H7 (cell line): ENCODE measurements at places on chromosomes 6 and 20.

DNA sequence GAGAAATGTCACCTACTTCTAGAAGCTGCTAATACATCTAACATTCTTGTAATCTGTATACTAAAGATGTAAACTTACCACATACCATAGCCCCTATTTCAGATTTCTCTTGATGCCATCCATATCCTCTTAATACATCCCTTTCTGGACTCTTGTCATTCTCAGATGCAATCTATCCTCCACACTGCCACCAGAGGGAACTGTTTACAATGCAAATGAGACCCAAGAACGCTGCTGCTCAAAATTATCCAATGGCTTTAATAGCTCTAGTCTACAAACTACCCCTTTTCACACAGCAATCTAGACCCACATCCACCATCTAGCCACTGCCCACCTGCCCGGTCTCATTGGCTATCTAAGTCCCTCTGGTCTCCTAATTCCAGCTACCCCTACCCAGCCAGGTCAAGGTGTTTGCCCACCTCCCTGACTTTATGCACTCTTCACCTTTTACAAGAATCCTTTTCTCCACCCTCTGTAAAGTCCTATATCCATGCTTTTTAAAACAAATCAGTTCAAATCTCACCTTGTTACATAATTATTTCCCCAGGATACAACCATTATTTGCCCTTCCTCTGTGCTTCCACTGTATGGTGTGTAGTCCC is 14.8 kb downstream of the FAXC start:
- peak; percentile 25 for DNase-seq

GRCh38 chr20:5480824-5481600 is 164.3 kb upstream of the PROKR2 start:
- DNase-seq, result no peak

GRCh38 chr6:27668442-27669294 is 195.8 kb upstream of the ZNF184 start:
- DNase-seq, result peak; percentile 80

- no peak for DNase-seq
Observed at GRCh38 chr6:163384510-163384909, 30.0 kb upstream of the QKI start.

DNA sequence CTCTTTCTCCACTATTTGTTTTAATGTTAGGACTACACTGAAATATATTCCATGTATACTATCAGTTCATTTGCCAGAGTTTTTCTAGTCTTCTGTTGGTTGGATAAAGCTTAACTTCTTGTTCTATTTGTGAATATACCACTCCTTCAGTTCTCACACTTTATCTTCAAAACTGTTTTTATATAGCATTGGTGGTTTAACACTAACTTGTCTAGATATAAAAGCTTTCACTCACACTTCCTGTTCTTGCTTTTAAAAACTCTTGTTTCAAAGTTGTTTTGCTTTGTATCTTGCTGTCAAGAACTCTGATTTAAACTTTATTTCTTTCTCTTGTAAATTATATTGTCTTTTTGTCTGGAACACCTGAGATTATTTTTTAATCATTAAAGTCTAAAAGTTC is 226.8 kb upstream of the TENT5A start:
- DNase-seq, result no peak

- DNase-seq, result peak; percentile 53
Observed at GRCh38 chr6:34515473-34516387, 40.4 kb downstream of the SPDEF start.

DNA sequence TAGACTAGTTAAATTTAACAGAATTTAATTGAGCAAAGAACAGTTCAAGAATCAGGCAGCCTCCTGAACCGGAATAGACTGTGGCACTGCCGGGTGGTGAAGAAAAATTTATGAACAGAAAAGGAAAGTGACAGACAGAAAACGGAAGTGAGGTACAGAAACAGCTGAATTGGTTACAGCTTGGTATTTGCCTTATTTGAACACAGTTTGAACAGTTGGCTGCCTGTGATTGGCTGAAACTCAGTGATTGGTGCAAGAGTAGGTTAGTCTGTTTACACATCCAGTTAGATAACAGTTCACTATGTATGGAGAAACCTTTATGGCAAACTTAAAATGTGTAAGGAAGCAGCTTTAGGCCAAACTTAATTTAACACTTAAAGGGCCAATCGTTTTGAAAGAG is 116.0 kb upstream of the CITED2 start:
- DNase-seq, result no peak

- DNase-seq, result no peak
Observed at GRCh38 chr20:34566978-34567891, 8.7 kb downstream of the MAP1LC3A start.

- DNase-seq, result no peak
Observed at GRCh38 chr6:3286641-3287171, 28.0 kb downstream of the PSMG4 start.

- no peak for DNase-seq
Observed at GRCh38 chr6:54234539-54234938, 73.7 kb upstream of the TINAG start.

DNA sequence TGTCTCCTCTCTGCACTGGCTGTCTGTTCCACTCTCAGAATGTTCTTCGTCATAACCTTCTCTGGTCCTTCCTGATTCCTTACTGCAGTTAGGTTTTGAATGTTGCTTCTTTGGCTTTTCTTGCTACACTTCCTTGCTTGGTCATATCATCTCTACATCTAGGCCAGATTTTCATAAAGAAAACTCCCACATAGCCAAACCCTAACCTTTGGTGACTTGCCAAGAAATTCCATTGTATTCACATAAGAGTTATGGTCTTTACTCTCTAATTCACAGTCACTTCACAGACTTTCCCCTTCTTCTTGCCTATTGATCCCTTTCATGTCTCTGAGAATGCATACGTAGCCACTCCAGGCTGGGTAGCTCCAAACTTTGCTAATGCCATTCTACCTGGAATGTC is 41.9 kb upstream of the SIM1 start:
- DNase-seq, result no peak

- DNase-seq, result no peak
Observed at GRCh38 chr6:40848038-40848437, 191.0 kb downstream of the UNC5CL start.

DNA sequence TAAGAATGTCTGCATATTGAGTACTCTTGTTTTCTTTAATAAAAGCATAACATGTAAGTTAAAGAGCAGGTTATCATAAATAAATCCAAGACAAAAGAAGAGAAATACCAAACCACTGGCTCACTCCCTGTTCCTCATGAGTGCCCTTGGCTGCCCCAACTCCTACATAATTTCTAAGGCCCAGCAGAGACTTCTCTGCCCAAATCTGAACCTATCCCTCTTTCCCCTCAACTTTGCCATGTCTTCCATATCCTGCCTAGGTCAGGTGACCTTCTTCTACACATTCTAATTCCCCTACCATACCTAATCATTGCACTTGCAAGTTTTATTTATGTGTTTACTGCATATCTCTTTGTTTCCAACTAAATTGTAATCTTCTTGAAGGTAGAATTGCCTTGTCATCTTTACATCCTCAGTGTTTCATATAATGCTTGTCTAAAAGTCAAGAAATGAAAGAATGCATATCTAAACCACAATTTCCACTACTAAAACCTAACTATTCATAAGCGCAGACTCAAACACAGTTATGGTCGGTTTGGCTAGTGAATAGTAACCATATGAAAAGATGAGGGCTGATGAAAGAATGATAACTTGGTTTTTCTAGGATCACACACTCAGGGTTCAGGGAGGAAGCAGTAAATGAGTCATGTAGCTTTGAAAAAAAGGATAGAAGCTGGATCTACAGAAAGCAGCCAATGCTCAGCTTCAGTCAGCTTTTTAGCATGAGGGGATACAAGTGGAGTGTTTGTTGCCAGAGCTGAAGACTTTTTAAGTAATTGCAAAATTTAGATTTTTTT is 53.3 kb upstream of the EYA4 start:
- DNase-seq, result no peak

GRCh38 chr6:113820761-113821160 is 36.4 kb upstream of the MARCKS start:
- no peak for DNase-seq

DNA sequence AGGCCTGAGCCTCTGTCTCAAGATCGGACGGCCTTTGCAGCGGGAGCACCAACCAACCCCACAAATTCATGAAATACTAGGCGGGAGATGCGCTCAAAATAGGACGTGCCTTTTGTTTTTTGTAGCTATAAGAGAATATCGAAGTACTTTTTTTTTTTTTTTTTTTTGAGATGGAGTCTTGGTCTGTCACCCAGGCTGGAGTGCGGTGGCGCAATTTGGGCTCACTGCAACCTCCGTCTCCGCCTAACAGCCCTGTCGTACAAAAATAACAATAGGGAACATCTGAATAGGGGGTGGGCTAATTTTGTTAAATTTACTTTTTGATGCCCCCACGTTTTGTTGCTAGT is 5.9 kb upstream of the TUBB2A start:
- no peak for DNase-seq

GRCh38 chr6:108766419-108766818 is 81.8 kb upstream of the ARMC2 start:
- no peak for DNase-seq

DNA sequence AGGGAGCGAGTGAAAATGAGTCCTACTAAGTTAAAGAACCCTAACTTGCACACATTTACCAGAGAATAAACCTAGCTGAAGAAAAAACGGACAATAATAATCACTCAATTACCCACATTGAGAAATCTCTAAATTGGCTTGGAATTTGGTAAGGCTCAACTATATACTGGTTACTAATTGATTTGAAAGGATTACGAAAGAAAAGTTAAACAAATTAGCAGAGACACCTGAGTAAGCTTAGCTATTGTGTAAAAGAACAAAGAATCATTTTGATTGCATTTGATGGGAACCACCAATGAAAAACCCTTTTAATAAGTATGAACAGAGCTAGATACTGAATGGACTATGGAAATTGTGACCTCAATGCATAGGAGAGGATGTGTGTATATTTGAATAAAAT is 118.6 kb upstream of the ADGRF1 start:
- DNase-seq, result no peak

GRCh38 chr20:64069209-64069613 is 6.2 kb downstream of the TCEA2 start:
- no peak for DNase-seq
